ENCODE measurements at places on chromosomes 7 and 10. TPM values are rescaled to one million over a fixed set of nuclear protein-coding genes. Genes with fewer than 3 reads are reported as not detected.

The FAM221A gene
- 24.9 TPM for total RNA-seq

The AGR2 gene
- total RNA-seq, result 1.6 TPM

The MKI67 gene
- total RNA-seq, result 96.5 TPM

The CXCL12 gene
- 64.3 TPM for total RNA-seq

The CYP3A7 gene
- not detected for total RNA-seq

The RAB19 gene
- 13.9 TPM for total RNA-seq

The NEUROG3 gene
- 2.0 TPM for total RNA-seq

- no peaks in the 10 kb centered on the region for H3K27me3 ChIP-seq
- H3K36me3 ChIP-seq, result no peaks in the 10 kb centered on the region
- peaks cover 66% of the 10 kb centered on the region for H3K4me1 ChIP-seq
- no peak overlapping the region for H3K27ac ChIP-seq
- no peak for DNase-seq
- no peak overlapping the region for H3K4me3 ChIP-seq
Observed at GRCh38 chr7:96311967-96312366, 9.9 kb downstream of the SLC25A13 start.

- peaks cover 2% of the 10 kb centered on the region for H3K36me3 ChIP-seq
- H3K4me1 ChIP-seq, result no peaks in the 10 kb centered on the region
- no peak overlapping the region for H3K4me3 ChIP-seq
- no peak overlapping the region for H3K27ac ChIP-seq
- no peaks in the 10 kb centered on the region for H3K27me3 ChIP-seq
- DNase-seq, result no peak
Observed at GRCh38 chr10:4532467-4532866, 293.5 kb upstream of the AKR1E2 start.

GRCh38 chr10:113746217-113746957 lies 5.1 kb upstream of the PLEKHS1 start:
- H3K27ac ChIP-seq, result no peak overlapping the region
- H3K4me1 ChIP-seq, result no peaks in the 10 kb centered on the region
- no peak for DNase-seq
- no peak overlapping the region for H3K4me3 ChIP-seq

DNA sequence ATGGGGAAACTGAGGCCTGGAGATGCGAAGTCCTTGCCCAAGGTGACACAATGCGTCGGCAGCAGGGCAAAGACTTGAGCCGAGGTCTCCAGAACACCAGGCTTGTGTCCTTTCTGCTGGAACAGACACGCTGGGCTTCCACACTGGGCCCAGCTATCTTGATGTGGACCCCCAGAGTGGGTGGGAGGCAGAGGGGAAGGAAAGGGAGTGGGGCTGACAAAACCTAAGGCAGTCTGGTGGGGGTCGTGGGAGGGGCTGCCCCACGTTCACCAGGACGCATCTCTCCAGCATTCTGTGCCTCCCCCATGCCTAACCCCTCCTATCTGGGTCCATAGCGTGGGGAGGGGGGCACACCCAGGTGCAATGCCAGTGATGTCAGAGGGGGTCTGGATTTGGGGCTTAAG lies 38.1 kb downstream of the PPIF start:
- H3K4me1 ChIP-seq, result 0 out of 2 replicates have a peak, but pooled peaks cover 3% of the 10 kb centered on the region
- H3K4me3 ChIP-seq, result no peak overlapping the region
- DNase-seq, result peak; percentile 6
- H3K36me3 ChIP-seq, result no peaks in the 10 kb centered on the region
- H3K27ac ChIP-seq, result no peak overlapping the region

- no peak for DNase-seq
- no peaks in the 10 kb centered on the region for H3K27me3 ChIP-seq
- no peaks in the 10 kb centered on the region for H3K36me3 ChIP-seq
- H3K27ac ChIP-seq, result no peak overlapping the region
- H3K4me3 ChIP-seq, result no peak overlapping the region
- no peaks in the 10 kb centered on the region for H3K4me1 ChIP-seq
Observed at GRCh38 chr10:77548671-77549070, 88.9 kb downstream of the KCNMA1 start.

- H3K4me3 ChIP-seq, result no peak overlapping the region
- H3K4me1 ChIP-seq, result peaks cover 3% of the 10 kb centered on the region
- peak; percentile 89 for DNase-seq
Observed at GRCh38 chr7:66557214-66558200, 71.2 kb upstream of the KCTD7 start.

GRCh38 chr7:44329081-44329480 lies 3.7 kb upstream of the CAMK2B start:
- no peaks in the 10 kb centered on the region for H3K36me3 ChIP-seq
- H3K4me1 ChIP-seq, result peaks cover 19% of the 10 kb centered on the region
- H3K4me3 ChIP-seq, result no peak overlapping the region

GRCh38 chr10:110914431-110914830 lies 4.5 kb downstream of the BBIP1 start:
- H3K4me3 ChIP-seq, result no peak overlapping the region
- H3K36me3 ChIP-seq, result no peaks in the 10 kb centered on the region
- no peaks in the 10 kb centered on the region for H3K27me3 ChIP-seq
- peaks cover 21% of the 10 kb centered on the region for H3K4me1 ChIP-seq
- DNase-seq, result no peak
- no peak overlapping the region for H3K27ac ChIP-seq

- no peaks in the 10 kb centered on the region for H3K36me3 ChIP-seq
- DNase-seq, result no peak
- no peak overlapping the region for H3K27ac ChIP-seq
- H3K27me3 ChIP-seq, result no peaks in the 10 kb centered on the region
- no peak overlapping the region for H3K4me3 ChIP-seq
Observed at GRCh38 chr7:106177300-106177690, 65.2 kb upstream of the SYPL1 start.

DNA sequence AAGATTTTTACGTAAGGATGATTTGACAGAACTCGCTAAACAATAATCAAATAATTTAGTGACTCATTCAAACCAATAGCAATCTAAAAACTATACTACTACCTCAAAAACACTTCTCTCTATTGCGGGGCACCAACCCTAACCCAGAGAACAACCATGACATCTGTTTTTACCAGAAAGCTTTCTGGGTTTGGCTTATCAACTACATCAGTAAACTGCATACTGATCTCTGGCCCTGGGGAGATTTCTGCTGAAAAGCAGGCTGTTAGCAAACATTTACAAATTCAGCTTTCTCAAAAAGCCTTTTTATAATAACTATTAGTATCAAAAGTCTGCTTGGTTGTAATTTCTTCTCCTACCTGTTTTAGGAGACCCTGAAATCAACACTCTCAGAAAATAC lies 144.5 kb upstream of the ZWINT start:
- no peak for DNase-seq
- no peaks in the 10 kb centered on the region for H3K4me1 ChIP-seq
- no peaks in the 10 kb centered on the region for H3K36me3 ChIP-seq
- no peak overlapping the region for H3K27ac ChIP-seq
- no peaks in the 10 kb centered on the region for H3K27me3 ChIP-seq

- no peaks in the 10 kb centered on the region for H3K27me3 ChIP-seq
- H3K36me3 ChIP-seq, result peaks cover 2% of the 10 kb centered on the region
- H3K27ac ChIP-seq, result no peak overlapping the region
Observed at GRCh38 chr7:9945131-9945530, 1028.5 kb upstream of the PHF14 start.

DNA sequence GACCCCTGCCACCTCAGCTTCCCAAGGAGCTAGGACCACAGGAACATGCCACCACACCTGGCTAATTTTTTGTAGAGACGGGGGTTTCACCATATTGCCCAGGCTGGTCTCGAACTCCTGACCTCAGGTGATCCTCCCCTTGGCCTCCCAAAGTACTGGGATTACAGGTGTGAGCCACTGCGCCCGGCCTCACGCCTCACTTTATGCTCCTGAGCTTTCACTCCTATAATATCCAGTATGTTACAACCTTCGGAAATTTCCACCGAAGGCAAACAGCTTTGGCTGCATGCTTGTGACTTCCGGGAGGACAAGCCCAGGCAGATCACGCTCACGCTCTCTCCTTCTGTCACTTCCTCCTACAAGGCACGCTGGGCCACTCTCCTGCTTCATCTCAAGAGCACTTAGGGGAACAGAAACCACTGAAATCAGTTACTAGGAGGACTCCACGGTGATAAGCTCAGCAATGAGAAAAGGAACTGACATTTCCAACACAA lies 4.4 kb upstream of the MAD1L1 start:
- H3K4me3 ChIP-seq, result no peak overlapping the region
- peak overlapping the region; percentile 78 for H3K27ac ChIP-seq
- H3K4me1 ChIP-seq, result peaks cover 10% of the 10 kb centered on the region

GRCh38 chr7:29639886-29640595 lies 76.4 kb downstream of the PRR15 start:
- H3K27ac ChIP-seq, result no peak overlapping the region
- no peak overlapping the region for H3K4me3 ChIP-seq
- peaks cover 10% of the 10 kb centered on the region for H3K4me1 ChIP-seq
- no peaks in the 10 kb centered on the region for H3K36me3 ChIP-seq
- no peaks in the 10 kb centered on the region for H3K27me3 ChIP-seq
- DNase-seq, result no peak

DNA sequence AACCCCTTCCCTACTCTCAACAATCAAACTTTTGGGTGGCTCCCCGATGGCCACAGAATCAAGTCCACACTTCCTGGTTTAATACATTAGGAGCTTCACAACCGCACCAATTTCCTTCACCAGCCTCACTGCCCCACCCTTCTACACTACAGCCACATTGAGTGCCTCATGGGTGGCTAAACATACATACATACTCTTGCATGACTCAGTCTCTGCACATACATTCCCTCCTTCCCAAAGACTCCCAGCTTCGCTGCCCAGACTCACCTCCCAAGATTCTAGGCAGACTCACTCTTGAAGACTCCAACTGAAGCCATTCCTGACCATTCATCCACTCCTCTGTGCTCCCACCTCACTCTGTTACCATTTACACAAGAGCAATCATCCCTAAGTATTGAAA lies 15.9 kb downstream of the VPS41 start:
- H3K4me1 ChIP-seq, result peaks cover 14% of the 10 kb centered on the region
- H3K27ac ChIP-seq, result no peak overlapping the region
- no peak overlapping the region for H3K4me3 ChIP-seq
- H3K36me3 ChIP-seq, result peaks cover 3% of the 10 kb centered on the region

GRCh38 chr10:125154529-125154928 lies 5.8 kb downstream of the CTBP2 start:
- no peak for DNase-seq
- peaks cover 78% of the 10 kb centered on the region for H3K4me1 ChIP-seq
- peak overlapping the region; percentile 96 for H3K4me3 ChIP-seq
- H3K36me3 ChIP-seq, result peaks cover 17% of the 10 kb centered on the region
- peak overlapping the region; percentile 100 for H3K27ac ChIP-seq

GRCh38 chr7:105098863-105099515 lies 85.0 kb downstream of the KMT2E start:
- H3K36me3 ChIP-seq, result peaks cover 41% of the 10 kb centered on the region
- peak overlapping the region; percentile 8 for H3K27ac ChIP-seq
- H3K27me3 ChIP-seq, result no peaks in the 10 kb centered on the region
- no peaks in the 10 kb centered on the region for H3K4me1 ChIP-seq
